ENCODE measurements at places on chromosomes 3 and 15.

DNA sequence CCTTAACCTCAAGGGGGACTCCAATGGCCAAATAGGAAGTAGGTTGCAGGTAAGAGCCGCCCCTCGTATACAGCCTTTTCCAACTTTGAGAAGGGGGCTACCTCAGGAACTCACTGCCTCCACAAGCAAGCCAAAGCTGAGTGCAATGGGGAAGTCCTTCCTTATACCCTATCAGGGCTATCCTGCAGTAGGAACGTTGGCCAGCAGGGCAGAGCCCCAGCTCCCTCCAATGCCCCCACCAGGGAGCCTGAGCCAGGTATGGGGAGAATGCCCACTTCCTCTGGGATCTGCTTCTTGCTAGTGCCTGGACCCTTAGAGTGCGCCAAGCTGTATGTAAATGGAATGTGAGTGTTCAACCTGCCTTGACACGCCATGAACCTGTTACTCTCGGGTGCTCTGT, 16.3 kb downstream of the CACNA2D2 start:
- DNase-seq = no peak

- DNase-seq = no peak
These were observed 5.2 kb upstream of the IP6K1 start for GRCh38 chr3:49791571-49791970.

- no peak for DNase-seq
These were observed 23.7 kb upstream of the P4HTM start for GRCh38 chr3:48966367-48966766.

GRCh38 chr3:19598870-19599269, 335.1 kb downstream of the EFHB start:
- DNase-seq = no peak

DNA sequence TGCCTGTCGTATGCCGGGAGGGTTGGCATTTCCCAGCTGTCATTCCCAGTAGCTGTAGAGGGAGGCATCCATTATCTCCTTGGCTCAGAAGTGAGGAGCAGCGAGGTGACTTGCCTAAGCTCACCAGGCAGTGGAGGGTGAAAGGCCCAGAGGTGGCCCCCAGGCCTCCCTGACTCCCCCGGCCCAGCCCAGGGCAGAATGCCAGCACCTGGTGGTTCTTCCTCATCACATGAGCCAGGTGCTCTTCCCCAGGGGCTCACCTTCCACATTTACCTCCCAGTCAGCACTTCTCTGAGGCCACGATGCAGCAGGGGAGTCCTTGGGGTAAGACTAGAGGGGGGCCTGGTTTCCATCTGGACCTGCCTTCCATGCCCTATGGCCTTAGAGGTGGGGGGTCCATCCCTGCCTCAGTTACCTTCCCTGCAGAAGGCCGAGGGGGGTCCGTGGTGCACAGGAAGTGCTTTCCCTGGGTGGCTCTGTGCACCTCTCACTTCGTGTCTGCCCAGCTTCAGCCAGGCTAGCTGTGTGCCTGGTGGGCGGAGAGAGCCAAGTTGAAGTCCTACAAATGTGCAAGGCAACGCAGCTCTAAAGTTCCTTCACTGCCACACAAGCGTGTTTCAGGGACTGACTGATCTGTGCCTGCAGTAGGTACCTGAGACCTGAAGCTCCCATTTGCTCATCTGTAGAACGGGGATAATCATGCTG, 70.3 kb upstream of the PLXNA1 start:
- DNase-seq = no peak

GRCh38 chr3:46218196-46218709, 10.1 kb upstream of the CCR1 start:
- no peak for DNase-seq

GRCh38 chr3:183536238-183536880, 19.1 kb downstream of the KLHL6 start:
- no peak for DNase-seq

GRCh38 chr3:732326-732928, 360.4 kb upstream of the CNTN6 start:
- no peak for DNase-seq

GRCh38 chr3:162938083-162938482, 1441.5 kb downstream of the OTOL1 start:
- no peak for DNase-seq

- DNase-seq = no peak
These were observed 208.9 kb downstream of the RSL24D1 start for GRCh38 chr15:54987881-54988280.
